ENCODE measurements at places on chromosomes 5 and 9.

GRCh38 chr5:7794311-7794710 is 56.6 kb downstream of the CFAP90 start:
- no peak for DNase-seq

GRCh38 chr9:91422758-91423711 is 597 bp downstream of the NFIL3 start:
- peak; percentile 61 for DNase-seq

- no peak for DNase-seq
Measured at GRCh38 chr5:145903867-145904266, 31.1 kb upstream of the GRXCR2 start.

GRCh38 chr9:33737811-33738606 is 57.4 kb upstream of the PRSS3 start:
- DNase-seq: peak; percentile 83

DNA sequence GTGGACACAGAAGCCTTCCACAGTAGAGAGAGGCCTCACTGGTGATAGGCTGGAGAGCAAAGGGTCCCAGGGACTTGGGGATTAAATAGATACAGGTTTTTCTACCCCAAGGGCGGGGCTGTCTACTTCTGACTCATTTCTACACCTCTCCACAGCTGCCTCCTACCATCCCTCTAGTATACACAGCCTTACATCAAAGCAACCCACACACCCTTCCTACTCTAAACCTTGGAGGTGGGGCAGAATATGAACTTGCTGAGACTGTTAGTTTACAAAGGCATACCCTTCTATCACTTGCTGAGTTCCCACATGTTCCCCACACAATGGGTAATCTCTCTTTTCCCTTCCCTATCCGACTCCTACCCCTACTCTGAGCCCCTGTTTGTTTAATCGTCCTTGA is 19.9 kb upstream of the PCA3 start:
- DNase-seq: no peak

DNA sequence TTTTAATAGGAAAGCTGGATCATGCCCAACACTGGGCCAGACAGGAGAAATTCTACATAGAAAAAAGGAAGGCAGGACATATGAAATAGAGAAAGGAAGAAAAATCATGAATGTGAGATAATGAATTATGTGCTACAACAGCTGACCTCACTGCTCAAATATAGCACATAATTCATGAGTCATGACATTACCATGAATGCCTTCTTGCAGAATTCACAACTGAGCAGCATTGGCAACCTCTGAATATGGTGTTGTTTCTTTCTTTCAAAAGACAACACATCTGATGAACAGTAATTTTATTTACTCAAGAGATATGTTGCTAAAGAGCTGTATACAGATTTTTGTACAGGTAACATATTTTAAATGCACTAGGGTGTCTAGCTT is 34.4 kb downstream of the APBA1 start:
- DNase-seq: no peak

DNA sequence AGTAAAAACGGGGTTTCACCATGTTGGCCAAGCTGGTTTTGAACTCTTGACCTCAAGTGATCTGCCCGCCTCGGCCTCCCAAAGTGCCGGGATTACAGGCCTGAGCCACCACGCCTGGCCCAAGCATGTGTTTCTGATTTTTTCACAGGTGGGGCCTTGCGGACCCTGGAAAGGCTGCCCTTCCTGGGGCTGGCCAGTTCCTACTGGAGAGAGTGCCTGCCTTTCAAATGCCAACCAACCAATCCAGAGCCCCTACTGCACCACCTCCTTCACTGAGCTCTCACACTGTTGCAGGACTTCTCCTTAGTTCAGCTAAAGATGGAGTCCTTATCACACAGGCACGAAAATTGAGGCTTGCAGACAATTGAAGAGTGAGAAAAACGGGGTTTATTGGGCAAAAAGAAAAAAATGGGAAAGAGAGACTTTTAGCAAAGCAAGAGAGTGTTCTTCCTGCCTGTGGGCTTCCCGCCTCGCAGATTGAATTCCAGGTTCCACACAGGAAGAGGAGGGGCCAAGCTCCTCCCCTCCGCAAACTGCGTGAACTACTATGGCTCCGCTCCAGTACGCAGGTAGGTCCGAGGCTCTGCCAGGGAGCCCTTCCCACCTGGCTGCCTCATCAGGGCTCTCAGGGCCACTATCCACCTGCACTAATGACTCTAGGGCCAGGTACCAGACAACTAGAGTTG is 8.3 kb upstream of the CMBL start:
- DNase-seq: peak; percentile 56

DNA sequence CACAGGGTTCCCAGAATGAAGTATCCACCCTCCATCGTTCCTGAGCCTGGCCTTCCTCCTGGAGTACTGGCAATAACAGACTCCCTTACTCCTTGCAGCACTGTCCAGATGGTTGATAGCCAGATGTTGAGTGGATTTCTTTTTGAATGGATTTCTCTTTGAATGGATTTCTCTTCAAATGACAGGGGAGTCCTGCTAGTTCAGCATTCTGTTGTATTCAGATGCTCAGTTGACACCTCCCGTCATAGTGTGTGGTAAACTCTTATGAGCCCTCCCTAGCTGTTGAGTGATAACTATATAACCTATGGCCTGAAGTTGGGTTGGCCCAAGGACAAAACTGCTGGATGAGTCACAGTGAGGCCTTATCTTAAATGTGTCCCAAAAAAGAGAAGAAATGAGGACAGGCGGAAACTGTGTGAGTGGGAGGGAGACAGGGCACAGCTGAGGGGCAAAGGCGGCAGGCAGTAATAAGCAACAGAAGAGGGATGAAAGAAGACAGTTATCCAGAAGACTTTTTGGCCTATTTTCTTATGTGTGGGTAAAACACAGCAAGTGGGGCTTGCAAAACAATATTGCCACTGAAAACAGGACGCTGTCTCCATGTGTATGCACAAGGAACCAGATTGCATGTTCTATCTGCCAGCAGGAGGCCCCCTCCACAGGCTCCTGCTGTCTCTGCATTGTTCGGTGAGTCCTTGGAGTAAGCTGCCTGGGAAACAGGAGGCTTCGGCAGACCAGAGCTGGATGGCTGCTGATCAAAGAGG is 209.5 kb upstream of the S1PR3 start:
- peak; percentile 56 for DNase-seq

- no peak for DNase-seq
Measured at GRCh38 chr9:18358325-18358724, 115.6 kb upstream of the ADAMTSL1 start.

DNA sequence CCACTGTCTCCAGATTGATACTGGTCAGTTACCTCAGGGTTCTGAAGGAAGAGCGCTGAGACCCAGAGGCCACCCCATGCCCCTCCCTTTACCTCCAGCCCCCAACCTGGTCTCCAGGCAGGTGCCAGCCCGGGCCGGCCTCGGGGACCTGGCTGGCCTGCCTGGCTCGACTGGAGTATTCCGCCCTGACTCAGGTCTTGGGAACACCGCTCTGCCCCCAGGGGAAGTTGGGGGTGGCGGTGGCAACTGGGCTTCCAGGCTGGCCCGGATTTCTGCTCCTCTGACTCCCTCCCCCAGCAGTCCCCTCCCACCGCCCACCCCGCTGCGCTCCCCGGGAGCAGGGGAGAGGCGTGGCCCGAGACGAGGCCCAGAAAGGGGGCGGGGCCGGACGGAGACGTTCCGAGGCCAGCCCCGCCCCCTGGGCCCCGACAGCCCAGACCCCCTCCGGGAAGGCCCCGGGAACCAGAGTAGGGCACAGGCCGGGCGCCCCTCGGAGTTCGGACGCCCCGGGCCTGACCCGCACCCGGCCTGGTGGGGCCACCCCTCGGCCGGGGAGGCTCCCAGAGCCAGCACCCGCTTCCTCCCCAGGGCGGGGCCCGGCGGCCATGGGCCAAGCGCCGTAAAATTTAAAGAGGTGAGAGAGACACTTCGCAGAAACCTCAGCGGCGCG is 82.5 kb upstream of the ZBTB43 start:
- DNase-seq: peak; percentile 88

- DNase-seq: no peak
Measured at GRCh38 chr5:148401604-148402003, 17.8 kb downstream of the FBXO38 start.

GRCh38 chr9:134545543-134546245 is 95.9 kb upstream of the COL5A1 start:
- no peak for DNase-seq

DNA sequence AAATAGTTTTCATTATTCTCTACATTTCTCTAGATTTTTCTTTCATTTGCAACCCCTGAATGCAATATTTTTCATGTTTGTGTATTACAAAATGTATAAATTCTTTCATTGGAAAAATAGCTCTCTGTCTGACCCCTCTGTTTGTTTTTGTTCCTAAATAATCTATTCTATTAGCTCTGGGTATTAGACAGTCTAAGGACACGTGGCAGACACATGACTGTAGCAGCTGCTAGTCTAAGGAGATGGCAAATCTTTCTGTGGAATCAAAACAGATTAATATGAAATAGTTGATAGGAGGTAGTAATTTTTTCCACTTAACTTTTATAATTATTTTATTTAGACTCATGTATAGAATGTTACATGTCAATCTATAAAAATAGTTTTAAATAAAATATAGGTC is 21.4 kb upstream of the SPATA9 start:
- DNase-seq: no peak

- DNase-seq: peak; percentile 85
Measured at GRCh38 chr9:121267689-121268597, at the start of gene GSN. Gene GSN (plus strand): TSS chr9:121268162. CDS start chr9:121301972, 33,810 bp downstream.

DNA sequence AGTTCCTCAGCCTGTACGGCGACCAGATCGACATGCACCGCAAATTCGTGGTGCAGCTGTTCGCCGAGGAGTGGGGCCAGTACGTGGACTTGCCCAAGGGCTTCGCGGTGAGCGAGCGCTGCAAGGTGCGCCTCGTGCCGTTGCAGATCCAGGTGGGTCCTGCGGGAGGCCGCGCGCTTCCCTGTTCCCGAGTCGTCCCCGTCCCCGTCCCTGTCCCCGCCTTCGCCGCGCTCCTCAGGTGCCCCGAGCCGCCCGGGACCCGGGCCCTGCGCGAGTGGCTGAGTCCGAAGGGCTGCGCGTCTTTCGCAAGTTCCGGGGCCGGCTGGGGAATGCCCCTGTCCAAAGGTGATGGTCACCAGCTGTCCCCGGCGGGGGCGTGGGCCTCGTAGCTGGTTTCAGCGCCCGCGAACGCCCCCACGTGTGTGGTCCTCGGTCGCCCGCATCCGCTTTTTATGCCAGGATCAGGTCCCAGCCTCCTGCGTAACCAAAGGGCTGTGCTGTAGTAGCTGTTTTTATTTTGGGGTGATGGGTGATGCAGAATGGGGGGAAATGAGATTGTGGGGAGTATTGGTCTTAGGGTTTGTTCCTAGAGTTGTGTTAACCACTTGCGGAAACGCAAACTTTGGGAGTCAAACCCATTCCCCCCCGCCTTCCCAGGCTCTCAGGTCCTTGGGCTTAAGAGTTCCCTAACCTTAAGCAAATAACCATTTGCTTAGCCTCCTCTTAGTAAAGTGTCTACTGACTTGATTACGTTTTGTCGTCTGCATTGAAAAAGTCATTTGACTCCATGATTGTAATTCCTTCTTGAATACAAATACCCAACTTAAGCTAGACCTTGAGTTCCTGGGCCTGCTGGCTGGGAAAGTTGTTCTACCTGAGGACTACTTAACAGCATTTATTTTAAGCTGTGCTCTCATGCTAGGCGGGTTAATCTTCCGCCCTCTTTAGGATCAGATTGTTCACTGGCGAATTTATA is 663 bp downstream of the ISOC1 start:
- no peak for DNase-seq
